ENCODE measurements at places on chromosomes 12 and 14.

GRCh38 chr12:121464331-121464730 is 64.4 kb downstream of the RNF34 start:
- DNase-seq = no peak

DNA sequence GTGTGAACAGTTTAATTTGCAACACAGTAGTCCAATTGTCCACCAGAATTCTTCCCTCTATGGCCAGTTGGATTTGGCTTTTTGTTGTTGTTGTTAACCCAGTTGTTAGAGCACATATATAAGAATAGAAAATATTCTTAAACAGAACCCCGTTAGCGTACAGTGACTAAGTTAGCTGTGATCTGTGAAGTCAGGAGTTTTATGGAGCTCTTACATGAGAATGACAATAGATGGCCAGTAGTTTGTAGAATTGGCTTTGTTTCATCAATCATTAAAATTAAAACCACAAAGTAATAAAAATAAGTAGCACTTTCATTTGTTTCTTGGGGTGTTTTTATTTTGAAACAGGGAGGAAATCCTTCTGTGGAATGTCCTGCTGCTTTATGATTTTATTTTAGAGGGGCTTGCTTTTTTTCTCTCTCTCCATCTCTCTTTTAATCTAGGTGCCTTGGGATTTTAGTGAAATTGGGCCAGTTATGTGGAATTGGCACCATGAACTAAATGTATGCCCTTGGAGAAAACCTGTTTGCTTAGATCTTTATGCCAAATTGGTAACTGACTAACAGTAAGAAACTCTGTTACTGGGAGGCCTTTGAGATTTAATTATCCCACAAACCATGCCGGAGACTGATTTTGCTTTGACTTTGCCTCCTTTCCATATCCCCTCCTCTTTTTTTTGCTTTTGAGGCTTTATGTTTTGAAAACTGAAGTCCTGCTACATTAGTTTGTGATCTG is 22.9 kb downstream of the FBXW8 start:
- DNase-seq = no peak

- no peak for DNase-seq
Observed at GRCh38 chr12:1758887-1759286, 61.5 kb upstream of the LRTM2 start.

DNA sequence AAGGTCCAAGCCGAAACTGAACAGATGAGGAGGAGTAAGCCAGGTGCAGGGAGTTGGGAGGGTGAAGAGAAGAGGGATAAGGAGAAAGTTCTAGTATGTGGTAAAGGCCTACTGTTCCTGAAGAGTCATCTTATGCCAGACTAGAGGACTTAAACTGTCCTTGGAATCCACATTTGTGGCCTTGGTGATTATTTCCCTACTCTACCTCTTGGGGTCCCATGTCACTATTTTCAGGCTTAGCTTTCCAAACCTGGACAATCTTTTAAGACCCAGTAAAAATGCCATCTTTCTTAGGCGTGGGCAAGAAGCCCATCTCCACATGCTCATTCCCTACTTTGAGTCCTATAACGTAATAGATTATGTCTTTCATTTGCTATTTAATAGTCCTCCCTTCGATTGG is 40.1 kb upstream of the CRY1 start:
- no peak for DNase-seq

DNA sequence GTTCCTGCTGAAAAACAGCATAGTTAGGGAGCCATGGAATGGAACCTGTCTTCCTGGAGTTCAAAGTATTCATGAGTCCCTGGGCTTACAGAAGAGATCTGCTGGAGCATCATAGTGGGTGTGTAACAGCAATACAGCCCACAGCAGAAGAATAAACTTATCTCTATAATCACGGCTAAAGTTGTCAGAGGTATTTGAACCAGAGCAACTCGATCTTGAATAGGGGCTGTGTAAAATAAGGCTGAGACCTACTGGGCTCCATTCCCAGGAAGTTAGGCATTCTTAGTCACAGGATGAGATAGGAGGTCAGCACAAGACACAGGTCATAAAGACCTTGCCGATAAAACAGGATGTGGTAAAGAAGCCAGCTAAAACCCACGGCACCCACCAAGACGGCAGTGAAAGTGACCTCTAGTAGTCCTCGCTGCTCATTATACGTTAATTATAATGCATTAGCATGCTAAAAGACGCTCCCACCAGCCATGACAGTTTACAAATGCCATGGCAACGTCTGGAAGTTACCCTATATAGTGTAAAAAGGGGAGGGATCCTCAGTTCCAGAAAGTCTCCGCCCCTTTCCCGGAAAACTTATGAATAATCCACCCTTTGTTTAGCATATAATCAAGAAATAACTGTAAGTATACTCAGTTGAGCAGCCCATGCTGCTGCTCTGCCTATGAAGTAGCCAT is 223.4 kb downstream of the PCNX1 start:
- no peak for DNase-seq

DNA sequence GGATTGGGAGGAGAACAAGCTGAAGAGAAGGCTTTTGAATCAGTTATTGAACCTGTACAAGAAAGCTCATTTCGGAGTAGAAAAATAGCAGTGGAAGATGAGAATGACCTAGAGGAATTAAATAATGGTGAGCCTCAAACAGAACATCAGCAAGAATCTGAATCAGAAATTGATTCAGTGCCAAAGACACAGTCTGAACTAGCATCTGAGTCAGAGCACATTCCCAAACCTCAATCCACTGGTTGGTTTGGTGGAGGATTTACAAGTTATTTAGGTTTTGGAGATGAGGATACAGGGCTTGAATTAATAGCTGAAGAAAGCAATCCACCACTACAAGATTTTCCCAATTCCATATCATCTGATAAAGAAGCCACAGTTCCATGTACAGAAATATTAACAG is 13.5 kb downstream of the MIA2 start:
- no peak for DNase-seq

DNA sequence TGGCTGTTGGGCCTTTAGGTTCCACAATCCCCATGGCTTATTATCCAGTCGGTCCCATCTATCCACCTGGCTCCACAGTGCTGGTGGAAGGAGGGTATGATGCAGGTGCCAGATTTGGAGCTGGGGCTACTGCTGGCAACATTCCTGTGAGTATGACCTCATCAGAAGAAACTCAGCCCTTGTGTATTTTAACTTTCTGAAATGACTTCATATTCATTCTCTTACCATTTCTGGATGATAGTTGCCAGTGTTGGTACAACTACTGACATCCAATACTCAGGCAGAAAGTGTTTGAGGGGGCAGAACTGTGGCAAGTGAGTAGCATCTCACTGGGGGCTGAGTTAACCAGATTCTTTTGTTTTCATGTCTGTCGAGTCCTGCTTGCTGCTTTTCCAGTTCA is 2.3 kb downstream of the DAZAP2 start:
- DNase-seq = no peak

- DNase-seq = peak; percentile 4
Observed at GRCh38 chr12:106304001-106304421, 1.5 kb downstream of the TCP11L2 start.

DNA sequence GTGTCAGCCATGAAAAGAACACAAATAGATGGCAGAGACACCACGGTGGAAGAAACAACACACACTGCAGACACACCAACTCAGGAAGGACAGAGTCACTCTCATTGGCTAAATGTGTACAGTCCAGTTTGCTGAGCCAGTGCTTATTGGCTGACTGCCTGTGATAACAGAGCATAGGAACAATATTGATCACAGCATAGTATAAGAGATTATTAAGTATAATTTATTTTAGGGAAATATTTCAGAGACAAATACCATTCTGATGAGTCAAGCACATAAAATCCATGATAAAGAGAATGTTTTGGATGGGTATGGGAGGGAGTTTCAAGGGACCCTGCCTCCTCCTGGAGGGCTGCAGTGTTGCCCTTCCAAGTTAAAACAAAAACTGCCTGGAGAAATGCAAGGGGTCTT is 50.9 kb downstream of the BTG1 start:
- DNase-seq = no peak

DNA sequence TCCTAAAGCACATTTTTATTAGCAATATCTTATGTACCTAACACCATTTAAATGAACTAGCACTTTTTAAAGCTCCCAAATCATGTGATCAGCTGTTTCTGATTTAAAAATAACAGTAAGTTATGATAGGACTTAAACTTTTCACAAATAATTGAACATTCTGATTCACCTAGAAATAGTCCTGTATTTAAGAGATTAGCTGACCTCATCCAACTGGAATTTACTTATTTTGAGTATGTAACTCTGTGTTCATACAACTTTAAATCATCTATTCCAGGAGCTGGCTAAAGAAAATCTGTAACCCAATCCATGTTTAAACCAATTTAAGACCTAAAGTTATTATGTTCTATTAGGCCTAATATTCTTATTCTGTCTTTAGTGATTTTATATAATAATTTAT is 184.3 kb downstream of the CCDC91 start:
- DNase-seq = no peak

DNA sequence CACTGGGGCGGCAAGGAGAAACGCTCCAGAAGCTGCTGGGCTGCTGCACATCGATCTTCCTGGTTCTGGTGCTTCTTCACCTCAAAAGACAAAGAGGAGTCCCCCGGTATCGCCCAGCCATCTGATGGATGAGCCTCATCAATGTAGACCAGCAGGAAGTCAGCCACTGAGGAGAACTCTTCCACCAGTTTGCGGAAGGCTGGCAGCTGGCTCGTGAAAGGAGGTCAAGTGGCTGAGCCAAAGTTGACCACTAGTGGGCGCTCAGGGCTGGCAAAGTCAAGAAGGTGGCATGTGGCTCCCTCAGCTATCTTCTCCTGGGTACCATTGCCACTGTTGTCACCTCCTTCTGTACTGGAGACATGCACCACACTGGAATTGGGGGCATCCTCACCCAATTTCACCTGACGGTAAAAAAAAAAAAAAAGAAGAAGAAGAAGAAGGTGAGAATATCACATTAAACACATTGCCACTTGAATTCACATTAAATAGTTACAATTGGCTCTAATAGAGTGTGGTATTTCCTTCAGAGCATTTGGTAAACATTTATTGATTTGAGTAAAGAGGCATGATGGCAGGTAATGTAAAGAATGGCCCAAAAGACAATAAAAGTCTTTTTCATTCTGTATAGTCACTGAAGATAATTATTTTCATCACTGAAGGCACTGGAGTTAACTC is 8.3 kb downstream of the DIO2 start:
- DNase-seq = peak; percentile 5

DNA sequence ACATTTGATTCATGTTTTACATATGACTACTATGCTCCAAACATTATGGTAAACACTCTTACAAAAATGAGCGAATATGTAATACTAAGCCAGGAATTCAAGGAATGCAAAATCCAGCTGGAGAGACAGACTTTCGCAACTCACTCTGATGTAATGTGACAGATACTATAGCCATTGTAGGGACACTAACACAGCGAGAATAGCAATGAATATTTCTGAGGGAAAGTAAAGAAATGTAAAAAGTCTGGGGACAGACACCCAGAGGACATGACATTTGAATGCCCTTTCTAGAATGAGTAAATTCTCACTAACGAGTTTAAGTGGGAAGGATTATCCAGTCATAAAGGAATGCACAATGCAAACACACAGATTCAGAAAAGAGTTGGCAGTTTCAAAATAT is 121.9 kb downstream of the PIK3C2G start:
- no peak for DNase-seq

- no peak for DNase-seq
Observed at GRCh38 chr12:92735131-92735721, 32.4 kb downstream of the PLEKHG7 start.

DNA sequence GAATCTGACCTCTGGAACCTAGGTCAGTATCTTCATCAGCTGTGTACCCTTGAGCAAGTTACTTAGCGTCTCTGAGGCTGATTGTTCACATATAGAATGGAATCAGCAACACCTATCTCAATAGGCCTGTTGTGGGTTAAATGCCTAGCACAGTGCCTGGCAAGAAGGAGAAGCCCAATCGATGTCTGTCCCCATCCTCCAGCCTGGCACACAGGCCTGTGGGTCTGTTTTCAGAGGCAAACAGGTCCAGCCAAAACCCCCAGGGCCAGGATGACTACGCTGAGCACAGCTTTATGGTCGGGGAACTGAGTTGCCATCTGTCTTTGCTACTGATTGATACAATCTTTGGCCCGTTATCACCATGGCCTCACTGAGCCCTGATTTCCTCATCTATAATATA is 89.2 kb downstream of the NUAK1 start:
- no peak for DNase-seq

- DNase-seq = no peak
Observed at GRCh38 chr12:26340649-26341048, 145.3 kb downstream of the SSPN start.

DNA sequence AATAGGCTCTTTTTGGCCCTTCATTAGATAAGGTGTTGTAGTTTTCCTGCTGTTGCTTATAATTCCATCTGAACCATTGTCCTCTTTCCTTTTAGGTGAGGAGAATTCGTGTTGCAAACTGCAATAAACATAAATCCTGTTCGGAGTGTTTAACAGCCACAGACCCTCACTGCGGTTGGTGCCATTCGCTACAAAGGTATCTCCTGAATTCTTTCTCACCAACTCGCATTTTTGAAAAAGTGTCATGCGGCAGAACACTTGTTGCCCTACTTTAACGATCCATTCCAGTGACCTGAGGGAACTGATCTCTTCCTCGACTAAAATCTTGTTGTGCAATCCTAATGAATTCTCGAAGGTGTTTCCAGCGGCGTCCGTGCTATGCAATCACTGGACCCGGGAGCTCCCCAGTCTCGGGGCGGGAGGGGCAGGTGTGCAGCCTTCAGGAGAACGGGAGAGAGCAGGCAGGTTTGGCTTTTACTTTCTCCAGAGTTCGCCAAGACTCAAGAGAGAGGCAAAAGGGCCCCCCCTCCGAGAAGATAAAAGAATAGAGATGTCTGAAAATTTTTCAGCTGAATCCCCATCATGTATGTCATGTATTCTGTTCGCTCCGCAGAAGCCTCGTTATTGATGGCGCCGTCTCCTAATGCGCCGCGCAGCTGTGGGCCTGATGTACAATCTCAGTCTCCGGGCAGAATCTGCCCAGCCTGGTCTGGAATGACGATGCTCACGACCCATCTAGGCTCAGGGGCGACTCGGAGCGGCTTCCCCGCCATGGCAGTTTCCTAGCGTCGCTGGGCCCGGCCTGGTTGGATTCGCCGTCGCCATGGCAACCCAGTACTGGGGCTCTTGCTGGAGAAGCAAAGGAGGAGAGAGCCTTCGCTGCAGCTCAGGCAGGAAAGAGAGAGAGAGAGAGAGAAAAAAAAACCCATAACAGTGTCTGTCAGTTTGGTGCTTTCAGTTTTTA is 38.2 kb downstream of the PLXNC1 start:
- no peak for DNase-seq

DNA sequence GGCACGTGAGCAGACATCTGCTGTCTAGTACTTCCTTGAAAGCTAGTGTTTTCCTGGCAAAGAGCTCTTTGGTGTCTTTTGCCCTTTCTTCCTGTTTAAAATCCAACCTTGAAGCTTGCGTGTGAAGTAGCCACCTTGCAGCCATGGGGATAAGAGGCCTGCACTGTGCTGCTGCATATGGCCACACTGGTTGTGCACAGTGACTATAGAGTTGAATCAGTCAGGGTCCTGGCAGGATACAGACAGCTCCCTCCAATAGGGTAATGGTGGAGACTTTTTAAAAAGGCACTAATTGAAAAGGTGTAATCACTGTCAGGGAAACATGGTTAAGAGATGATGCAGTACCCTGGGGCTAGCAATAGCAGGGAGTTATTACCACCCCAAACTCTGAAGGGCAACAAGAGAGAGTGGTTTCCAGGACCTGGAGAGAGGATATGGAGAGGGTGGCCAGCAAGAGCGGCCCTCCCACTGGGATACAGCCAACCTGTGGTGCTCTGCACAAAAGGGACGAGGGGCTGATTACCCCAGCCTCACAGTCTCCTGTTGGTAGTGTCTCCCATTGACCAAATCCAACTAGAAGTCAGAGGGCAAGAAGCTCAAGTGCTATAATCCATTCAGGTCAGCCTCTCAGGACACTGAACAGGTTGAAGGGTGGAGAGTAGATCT is 4.8 kb upstream of the GLT8D2 start:
- DNase-seq = no peak

All from stimulated activated CD4-positive, alpha-beta T cell treated with anti-CD3 and anti-CD28 coated beads, Interleukin-4, amount 100 ng/mL, for 1 hour (primary cell).